ENCODE measurements at places on chromosomes 3 and 15.

DNA sequence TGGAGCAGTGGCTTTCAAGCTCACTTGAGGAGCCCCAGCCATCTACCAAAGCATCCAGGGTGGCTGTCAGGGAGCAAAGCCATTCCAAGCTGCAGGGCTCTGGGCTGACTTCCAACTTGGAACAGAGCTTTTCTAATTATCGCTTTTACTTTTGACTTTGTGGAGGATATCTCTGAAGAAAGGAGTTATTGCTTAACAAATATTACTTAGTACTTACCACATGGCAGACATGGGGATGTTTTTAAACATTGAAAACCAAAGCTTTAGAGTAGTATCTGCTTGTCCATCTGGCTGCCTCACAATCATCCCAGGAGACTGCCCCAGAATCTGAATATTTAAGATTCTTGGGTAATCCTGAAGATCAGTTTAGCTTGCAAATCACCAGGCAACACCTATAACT is 8.9 kb downstream of the TAGLN3 start:
- no peak for DNase-seq

DNA sequence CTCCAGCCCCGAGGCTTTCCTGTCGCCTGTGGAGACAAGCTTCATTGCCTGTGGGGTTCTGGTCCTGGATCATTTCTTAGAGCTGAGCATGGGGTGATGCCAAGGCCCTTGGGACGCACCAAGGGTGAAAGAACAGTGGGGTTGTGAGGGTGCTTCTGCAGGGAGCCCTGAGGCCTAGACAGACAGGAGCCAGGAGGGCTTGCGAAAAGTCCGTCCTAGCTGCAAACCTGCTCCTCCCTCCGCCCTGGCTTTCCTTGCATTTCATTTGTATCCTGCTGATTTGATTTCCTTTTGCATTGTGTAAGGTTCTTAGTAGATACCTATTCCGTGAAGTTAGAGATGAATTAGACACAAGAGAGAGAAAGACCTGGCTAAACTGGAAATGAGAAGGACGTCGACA is 286.9 kb upstream of the C2CD4B start:
- DNase-seq: no peak

DNA sequence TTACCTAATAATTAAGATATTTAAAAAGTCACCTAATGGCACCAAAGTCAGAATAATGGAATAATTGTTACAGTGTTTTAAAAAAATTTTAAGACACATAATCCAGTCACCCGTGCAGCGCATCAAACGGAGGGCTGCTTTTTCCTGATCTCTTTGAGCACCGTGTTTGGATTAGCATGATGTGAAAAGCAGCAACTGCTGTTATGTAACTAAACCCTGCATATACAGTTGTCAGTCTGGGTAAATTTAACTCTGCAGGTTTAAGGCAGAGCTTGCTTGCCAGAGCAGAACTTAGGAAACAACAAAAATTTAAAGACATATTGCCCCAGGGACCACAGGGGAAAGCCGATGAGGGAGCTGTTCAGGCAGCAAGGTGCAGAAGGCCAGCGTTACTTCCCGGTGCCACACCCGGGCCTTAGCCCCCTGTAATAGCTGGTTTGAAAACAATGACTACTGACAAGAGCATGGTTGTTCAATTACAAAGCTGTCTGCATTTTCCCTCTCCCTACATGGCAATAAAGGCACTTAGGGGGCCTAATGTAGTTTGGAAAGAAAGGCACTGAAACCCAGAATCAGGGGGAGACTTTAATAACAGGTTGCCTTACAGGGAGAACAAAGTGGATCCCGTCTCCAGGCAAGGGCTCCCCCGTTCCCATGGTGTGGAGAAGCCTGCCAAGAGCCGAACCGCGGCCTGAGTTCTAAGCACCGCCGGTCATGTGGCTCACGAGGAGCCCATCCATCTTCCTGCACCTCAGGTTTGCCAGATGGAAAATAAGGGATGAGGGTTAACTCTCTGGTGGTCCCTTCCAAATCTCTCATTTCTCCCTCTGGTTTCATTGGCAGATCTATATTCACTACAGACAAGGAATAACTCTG is 32.2 kb downstream of the RORA start:
- DNase-seq: no peak

DNA sequence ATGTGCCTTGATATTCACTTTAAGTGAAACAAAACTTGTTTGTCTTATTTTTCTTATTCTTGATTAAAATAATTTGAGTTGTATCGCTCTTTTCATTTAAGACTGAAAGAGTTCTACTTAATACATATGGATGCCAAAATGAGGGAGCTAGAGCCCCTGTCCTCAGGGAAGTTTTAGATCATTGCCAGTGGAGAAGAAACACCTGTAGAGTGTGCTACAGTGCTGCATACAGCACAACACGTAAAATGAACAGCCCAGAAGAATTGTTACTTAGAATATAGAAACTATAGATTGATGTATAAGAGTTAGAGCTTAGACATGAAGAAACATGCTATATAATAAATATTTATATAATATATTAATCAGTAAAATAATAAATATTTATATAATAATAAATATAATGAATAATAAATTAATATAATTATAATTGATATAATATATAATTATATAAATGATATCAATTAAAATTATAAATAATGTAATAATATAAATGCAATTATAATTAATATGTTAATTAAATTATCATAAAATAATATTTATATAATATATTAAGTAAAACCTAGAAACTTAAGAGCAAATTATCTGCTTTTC is 1234.7 kb downstream of the ROBO2 start:
- DNase-seq: no peak

GRCh38 chr3:46946856-46947545 is 29.5 kb downstream of the CCDC12 start:
- DNase-seq: no peak

- DNase-seq: no peak
Measured at GRCh38 chr3:144053121-144053520, 81.5 kb downstream of the DIPK2A start.

- DNase-seq: no peak
Measured at GRCh38 chr15:46344915-46345314, 710.1 kb downstream of the SQOR start.

DNA sequence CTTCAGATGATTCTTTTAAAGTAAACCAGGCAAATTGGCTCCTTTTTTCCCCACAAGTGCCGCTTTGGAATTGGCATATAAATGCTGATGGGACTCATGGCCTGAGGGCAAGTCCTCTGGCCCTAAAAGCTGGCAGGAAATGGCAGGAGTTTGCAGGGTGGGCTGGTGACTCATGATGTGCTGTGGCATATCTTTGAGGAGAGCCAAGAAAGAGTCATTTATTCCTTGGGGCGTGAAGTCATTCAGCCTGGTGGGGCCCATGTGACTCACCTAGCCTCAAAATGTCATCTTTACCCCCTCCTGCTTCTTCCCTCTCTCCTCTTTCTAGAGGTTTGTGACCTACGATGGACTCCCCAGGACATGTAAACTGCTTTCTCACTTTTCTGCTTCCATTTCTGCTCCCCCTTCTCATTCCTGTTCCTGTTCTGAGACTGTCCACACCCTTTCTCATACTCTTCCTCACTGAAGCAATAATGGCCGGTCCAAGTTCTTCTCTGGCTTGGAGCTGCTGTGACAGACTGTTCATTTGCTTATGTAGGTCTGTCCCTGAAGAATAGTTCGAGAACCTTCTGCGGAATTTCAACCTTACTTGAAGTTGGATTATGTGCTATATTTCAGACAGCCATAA is 326.1 kb downstream of the SATB1 start:
- DNase-seq: peak; percentile 10

- no peak for DNase-seq
Measured at GRCh38 chr3:134232151-134232550, 18.5 kb downstream of the RYK start.

- no peak for DNase-seq
Measured at GRCh38 chr15:60941448-60941847, 287.7 kb downstream of the RORA start.

DNA sequence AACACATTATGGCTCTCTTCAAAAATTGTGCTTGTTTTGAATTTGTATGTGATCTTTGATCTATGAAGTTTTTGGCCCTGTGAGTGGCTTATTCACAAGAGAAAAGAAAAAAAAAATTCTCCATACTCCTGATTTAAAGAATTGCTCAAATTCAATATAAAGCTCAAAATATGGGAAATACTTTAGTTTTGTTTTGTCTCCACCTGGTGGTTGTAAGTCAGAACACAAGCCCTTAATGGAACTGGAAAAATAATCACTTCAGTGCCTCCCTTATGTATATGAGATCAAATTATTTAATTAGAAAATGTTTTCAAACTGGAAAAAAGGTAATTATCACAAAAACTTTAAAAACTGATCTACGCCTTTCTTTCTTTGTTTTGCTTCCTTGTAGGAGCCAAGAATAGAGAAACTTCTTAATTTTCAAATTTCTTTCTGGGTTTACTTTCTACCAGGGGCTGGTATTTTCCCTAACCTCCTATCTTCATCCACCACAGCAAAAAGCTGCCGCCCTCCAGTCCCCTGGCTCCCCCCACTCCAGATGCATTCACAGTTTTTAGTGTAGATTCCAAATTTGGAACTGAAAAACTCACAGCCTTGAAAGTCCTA is 50.6 kb downstream of the SERP1 start:
- peak; percentile 27 for DNase-seq

DNA sequence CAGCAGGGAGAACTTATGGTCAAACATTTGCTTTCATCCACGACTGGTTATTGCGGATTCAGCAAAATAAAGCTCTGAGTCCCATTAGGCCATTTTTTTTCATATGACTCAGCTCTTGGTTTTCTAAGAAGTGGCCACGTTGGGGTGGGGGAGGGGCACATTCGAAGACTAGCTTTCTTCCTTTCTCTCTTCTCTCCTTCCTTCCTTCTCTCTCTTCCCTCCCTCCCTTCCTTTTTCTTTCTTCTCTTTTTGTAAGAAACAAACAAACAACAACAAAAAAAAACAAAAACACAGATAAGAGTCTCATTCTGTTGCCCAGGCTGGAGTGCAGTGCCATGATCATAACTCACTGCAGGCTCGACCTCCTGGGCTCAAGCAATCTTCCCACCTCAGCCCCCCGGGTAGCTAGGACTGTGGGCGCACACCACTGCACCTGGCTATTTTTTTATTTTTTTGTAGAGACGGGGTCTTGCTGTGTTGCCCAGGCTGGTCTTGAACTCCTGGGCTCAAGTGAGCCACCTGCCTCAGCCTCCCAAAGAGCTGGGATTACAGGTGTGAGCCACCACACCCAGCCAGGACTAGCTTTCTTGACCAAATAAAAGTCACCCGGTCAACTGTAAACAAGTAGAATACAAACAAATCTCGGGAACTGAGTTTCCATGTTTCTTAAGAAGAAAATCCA is 41.6 kb downstream of the ABCC5 start:
- no peak for DNase-seq

- DNase-seq: peak; percentile 16
Measured at GRCh38 chr3:78670746-78671145, 1097.1 kb downstream of the ROBO1 start.

DNA sequence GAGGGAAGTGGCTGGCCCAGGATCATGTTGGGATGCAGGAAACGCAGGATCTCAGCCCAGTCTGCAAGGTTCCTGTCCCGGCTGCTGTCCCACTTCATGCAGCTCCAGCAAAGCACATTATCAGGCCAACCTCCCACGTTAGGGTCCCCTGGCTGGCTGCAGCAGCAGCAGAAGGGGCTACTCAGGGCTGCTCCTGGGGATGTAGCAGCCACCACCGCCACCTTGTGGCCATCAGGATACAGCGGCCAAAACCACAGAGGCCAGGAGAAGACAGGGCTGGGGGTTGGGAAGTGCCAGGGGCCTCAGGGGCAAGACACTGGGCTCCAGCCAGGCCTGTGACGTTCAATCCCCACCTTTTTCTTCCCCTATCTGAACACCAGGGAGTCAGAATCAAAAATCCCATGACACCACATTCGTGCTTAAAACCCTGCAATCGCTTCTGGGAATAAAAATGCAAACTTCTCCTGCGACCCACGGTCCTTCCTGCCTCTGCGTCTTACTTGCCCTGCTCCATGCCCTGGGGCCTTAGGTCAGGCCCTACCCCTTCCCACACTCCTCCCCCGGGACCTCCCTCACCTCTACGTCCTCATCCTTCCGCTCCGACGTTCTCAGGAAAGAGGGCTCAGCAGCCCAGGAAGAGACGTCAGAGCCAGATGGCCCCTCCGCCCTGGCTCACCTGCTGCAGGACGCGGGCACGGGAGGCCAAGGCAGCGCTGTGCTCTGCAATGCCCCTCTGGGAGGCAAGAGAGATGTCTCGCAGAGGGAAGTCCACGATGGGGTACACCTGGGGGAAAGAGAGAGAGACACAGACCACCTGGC is 21.5 kb downstream of the SSUH2 start:
- peak; percentile 8 for DNase-seq

GRCh38 chr15:67783303-67783702 is 42.0 kb upstream of the SKOR1 start:
- no peak for DNase-seq

DNA sequence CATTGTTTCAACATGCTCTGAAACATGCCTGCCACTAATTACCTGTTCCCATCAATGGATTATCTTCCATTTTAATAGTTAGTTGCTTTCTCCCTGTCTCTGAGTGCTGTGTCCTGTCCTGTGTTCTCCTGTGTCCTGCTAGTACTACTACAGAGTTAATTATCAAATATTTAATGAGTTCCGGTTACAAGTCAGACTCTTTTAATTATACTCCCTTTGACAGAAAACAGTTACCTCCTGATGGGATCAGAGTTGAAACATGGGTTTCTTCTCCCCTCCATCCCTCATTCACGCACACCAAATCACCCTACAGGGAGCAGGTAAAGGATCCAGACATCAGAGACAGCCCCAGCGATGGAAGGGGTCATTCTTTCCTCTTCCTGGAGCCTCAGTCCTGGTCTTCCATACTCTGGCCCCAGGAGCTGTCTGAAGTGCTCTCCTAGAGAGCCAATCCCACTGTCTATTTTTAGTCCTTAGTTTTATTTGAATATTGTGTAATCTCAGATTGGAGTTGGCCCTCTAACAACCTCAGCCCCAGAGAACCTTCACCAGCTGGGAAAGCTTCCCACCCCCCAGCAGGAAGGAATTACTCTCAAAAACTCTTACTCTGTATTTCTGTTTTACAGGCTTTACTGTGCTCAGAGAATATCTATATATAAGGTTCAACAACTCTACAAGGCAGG is 137.0 kb upstream of the C2CD4B start:
- DNase-seq: no peak

GRCh38 chr15:40100123-40100946 is 8.3 kb downstream of the BMF start:
- no peak for DNase-seq

- DNase-seq: no peak
Measured at GRCh38 chr3:100912571-100912970, 80.7 kb downstream of the ABI3BP start.

GRCh38 chr3:87358066-87358465 is 81.7 kb upstream of the POU1F1 start:
- DNase-seq: no peak

DNA sequence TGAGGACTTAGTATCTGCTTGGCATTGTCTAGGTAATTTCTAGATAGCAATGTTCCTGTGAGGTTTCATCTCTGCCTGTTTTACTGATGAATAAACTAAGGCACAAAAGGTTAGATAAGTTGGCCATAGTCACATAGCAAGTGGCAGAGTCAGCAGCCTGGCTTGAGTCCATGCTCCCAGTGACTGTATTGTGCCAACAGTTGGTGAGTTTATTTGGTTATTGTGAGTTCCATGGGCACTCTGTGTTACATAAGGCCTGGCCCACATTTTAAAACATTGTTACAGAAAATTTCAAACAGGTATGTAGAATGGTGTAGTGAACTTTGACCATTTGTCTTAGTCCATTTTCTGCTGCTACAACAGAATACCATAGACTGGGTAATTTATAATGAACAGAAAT is 15.2 kb downstream of the MCM2 start:
- DNase-seq: no peak

Data from NCI-H748 treated with DMSO at 0.1 percent for 48 hours (cell line).